Epithelial cell of esophagus (primary cell): ENCODE measurements at places on chromosomes 3 and 15.

- DNase-seq, result peak; percentile 79
Measured at GRCh38 chr15:75809986-75810750, 33.1 kb upstream of the UBE2Q2 start.

DNA sequence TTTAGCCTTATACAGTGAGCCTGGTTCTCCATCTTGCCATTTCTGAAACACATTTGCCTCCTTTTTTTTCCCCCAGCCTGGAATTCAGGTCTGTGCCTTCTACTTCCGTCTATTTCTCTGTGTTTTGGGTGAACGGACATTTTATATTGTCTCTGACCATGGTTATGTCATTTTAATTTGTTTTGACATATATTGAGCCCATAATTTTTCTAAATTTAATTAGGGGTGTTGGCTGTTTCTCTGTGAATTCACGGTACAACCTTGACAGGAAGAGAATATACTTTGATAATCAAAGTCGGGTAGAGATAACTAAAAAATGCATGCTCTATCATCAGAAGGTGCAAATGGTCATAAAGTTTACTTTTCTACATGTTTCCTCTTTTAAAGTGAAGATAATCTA, 361.4 kb downstream of the VGLL3 start:
- no peak for DNase-seq

- no peak for DNase-seq
Measured at GRCh38 chr3:11371747-11372146, 99.5 kb downstream of the ATG7 start.

GRCh38 chr3:64166584-64167162, 58.6 kb downstream of the PRICKLE2 start:
- DNase-seq, result peak; percentile 36
